ENCODE measurements at places on chromosomes 7 and 10.

DNA sequence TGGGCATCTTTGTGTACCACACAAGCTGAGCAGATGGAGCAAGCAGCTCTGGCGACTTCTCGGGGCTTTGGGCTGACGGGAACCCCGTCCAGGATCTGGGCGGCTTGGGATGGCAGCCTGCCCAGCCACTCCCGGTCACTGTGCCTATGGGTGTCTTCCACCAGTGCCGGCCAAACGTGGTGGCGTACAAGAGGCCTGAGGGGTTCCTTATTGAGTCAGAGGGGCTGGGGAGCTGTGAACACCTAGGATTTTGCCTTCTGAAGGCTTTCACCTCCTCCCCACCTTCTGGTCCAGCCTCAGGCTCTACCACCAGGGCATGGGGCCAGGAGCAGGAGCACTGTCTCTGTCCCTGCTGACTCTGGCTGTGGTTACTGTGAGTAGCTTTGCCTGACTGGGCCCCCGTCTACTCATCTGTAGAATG is 71.8 kb upstream of the PPIF start:
- DNase-seq, result peak; percentile 71

DNA sequence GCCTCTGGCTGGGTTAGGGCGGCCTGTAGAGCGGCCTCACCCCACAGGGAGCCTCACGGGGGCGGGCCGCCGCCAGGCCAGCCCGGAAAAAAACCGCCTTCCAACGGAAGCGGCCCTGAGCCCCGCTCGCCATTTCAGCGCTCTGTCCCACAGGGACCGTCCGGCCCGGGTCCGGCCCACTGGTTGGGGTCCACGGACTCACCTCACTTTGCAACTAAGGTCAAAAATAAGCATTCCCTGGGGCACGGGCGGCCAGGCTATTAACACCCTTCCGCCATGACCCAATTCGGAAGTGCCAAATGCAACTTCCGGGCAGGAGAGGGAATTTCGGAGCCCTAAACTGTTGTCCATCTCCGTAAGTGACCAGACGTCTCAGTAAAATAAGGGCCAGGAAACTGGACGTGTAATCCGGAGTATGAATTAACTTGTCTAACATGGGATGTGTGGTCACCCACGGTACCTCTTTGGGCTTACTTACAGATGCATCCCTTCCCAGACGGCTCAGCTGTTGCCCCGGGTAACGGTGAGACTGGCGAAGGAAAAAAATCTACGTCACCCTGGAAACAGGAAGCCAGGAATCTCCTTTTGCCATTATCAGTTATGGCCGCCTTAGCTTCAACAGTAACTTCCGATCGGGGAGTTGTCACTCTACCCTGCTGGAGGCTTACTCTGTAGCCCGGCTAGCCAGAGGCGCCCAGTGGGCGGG is at the start of gene BBIP1:
Gene BBIP1 (minus strand): TSS at position 538 of the 706 bp plus-strand sequence. CDS start 1,023 bp downstream, outside the sequence.
- peak; percentile 97 for DNase-seq

DNA sequence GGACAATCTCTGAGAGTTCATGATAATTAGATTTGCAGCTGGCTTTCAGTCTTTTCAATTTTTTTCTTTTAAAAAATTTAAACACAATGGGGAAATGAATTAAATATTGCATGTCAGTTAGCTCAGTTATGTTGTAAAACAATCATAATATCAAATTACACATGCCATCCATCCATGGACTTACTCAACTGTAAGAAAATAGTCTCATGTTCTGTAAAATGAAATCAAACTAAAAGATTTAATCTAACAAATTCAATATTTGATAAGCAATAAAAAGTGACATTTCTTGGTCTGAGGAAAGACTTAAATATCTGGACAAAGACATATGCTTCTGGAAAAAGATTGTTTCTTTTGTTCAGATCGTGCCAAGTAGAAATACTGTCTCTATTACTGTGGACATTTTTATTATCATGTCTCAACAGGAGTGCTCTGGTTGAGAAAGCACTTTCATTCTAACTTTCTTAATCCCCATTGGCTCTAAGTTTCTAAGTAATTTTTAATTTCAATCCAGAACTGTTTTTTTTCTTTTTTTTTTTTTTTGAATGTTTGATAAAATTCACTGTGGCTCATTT is 179.2 kb upstream of the FAM3C start:
- DNase-seq, result no peak

- no peak for DNase-seq
Observed at GRCh38 chr10:49577182-49577925, 32.8 kb upstream of the SLC18A3 start.

DNA sequence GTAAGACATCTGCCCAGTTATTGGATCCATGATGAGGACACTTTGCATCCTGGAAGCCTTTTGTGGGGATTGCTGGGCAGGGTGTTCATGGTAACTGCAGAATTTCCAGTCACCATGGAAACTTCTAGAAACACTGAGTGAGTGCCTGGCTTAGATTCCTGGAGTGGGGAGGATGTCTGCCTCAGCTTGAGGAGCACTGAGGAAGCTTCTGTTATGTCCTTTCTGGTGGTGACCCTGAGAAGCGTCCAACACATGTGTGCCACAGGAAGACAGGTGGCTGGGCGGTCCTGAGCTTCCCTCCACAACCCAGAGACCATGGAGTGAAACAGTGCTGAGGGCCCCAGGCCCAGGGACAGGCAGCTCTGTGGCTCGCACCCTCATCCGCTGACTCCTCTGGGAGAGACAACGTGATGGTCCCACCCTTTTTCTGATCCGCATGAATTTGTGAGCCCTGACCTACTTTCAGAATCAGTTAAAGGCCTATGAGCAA is 191.8 kb upstream of the CXCL12 start:
- DNase-seq, result no peak

GRCh38 chr10:117983961-117984360 is 62.8 kb downstream of the RAB11FIP2 start:
- DNase-seq, result no peak

DNA sequence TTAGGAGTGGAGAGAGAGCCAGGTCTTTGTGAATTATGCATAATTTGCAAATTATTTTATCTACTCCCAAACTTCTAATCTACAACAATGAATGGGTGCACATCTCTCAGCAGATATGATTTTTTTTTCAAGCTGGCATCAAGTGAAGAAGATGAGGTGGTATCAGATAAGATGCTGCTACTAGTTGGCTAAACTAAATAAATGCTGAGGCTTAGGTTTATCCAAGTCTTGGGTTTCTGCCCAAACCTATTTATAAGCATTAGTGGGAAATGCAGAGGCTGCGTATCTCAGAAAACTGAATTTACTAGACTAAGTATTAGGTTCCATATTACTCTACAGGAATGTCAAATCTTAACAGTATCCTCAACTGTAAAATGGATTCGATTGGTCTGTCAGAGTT is 703.0 kb upstream of the CELF2 start:
- no peak for DNase-seq

GRCh38 chr10:110865186-110865808 is 6.4 kb upstream of the PDCD4 start:
- no peak for DNase-seq

- DNase-seq, result peak; percentile 47
Observed at GRCh38 chr7:105779856-105780780, 96.3 kb downstream of the ATXN7L1 start.

DNA sequence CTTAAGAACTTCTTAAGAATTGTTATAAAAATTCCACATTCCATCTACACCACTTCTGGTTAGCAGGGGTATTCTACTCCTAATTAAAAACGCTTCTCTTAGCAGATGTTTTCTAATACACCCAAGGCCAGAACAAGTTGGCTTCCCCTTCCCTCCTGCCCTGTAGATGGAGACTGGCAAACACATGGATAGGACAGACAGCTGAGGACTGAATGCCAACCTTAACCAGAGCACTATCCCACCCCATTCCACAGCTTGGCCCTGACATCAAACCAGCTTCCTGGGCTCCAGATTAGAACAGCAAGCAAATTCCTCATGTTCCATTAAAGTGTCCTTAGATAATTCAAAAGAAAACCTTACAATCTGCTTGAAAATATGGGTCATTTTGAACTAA is 56.6 kb upstream of the IL6 start:
- DNase-seq, result no peak

DNA sequence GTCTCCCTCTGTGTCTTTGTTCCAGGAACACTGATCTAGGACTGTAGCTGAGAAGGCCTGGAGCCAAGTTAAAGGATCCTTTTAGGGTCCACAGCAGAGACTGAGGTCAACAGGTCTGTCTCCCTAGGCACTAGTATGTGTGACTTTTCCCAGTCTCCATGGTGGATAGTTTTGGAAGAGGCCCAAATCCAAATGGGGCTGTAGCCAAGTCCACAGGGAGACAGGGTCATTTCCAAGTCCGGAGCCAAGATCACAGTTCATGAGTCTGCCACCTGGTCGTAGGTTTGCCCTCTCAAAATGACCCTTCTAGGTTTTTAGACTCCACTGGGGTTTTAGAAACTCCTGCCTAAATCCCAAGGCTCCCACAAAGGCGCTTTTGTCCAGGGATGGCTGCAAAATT is 16.8 kb downstream of the ZNF277 start:
- no peak for DNase-seq

DNA sequence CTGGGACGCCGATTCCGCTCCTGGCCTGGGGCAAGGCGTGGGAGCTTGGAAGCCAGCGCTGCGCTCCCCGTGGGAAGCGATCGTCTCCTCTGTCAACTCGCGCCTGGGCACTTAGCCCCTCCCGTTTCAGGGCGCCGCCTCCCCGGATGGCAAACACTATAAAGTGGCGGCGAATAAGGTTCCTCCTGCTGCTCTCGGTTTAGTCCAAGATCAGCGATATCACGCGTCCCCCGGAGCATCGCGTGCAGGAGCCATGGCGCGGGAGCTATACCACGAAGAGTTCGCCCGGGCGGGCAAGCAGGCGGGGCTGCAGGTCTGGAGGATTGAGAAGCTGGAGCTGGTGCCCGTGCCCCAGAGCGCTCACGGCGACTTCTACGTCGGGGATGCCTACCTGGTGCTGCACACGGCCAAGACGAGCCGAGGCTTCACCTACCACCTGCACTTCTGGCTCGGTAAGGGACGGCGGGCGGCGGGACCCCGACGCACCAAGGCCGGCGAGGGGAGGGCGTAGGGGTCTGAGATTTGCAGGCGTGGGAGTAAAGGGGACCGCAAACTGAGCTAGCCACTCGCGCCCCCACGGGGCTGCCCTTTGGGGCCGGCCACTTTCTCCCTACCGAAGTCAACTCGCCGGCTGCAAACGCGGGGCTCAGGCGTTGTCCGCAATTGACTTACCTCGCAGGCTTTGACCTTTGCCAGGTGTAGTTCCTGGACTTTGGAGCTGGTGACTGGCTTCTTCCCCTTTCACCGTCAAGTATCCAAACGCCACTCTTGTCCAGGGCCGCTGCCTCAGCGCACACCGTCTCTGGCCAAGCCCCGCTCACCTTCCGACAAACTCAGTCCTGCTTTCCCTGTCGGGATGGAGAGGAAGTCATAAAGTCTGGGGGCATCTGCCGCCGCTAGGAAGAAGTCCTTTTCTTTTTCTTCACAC is at the start of gene SCIN:
Gene SCIN (plus strand): TSS at position 187 of the 928 bp plus-strand sequence. CDS start 67 bp downstream, at position 254.
- no peak for DNase-seq

DNA sequence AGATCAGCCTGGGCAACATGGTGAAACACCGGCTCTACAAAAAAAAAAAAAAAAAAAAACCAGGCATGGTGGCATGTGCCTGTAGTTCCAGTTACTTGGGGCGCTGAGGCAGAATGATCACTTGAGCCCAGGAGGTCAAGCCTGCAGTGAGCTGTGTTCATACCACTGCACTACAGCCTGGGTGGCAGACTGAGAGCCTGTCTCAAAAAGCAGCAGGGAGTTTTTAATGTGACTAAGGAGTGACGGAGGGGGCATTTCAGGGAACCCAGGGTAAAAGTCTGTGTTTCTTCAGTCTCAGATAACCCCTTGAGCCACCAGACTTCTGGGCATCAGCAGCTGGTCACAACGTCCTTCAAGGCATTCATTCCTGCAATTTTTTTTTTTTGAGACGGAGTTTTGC is 2.2 kb upstream of the C10orf95 start:
- no peak for DNase-seq

DNA sequence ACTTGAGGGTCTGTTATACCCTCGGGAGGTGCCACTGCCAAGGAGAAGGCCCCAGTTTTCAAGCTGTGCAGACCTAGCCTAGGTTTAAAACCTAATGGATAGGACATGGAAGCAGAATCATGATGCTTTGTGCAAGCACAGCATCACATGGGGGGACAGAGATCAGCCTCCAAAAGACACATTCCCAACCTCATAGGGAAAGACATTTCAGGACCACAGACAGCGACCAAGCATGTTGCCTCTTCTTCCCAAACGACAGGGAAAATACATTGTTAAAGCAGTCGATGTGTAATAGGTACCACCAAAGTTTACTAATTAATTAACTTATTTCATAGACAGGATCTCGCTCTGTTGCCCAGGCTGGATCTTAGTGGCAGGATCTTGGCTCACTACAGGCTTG is 573.9 kb downstream of the TCERG1L start:
- DNase-seq, result no peak

DNA sequence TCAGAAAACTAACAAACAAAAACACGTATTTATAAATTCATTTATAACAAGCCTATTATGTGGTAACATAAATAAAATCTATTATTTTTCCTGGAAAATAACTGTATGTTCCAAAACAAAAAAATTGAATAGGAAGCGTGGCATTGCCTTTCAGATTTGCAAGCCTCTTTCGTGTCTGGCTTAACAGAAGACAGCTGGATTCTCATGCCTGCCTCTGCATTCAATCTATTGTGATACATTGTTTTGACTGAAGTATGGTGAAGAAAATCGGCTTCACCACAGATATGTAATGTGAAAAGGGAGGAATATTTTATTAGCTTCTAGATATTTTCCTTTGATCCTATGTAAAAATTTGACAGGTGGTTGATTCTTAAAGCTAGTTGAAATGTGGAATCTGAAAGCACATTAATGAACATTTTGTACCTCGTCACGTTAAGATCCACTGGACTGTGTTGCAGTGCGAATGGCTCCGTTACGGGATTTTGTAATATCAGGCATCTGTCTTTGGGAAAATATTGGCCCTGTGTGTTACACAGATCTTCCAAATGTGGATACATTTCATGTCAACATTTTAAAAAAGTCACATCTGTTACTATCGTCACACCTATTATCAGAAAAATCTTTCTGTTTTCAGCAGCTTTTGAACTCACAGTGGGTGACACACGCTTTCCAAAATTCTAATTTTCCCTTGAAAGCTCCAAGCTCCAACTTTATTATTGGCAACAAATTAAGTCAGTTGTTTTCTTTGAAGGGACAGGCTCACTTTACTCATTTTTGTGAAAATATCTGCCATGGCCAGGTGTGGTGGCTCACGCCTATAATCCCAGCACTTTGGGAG is 26.2 kb downstream of the PALD1 start:
- DNase-seq, result no peak

DNA sequence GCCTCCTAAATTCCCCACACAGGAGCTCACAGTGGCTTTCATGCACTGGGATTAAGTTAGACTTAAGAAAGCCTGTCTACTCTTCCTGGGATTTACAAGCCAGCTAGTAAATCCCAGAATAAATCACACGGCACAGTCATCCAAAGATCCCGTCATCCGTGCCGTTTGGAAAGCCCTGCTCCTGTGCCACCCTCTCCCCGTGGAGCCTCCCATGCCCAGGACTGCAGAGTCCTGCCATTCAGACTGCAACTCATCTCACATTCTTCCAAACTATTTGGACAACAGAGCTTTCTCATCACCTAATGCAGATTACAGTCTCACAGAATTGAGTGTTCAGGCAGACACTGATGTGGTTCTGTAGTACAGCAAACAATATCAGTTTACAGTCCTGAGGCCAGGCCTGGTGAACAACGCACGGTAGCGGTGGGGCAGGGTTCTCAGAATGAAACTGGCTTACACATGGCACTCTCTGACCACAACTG is 166.5 kb downstream of the EGFR start:
- DNase-seq, result no peak

GRCh38 chr10:24751716-24752115 is 28.0 kb upstream of the ARHGAP21 start:
- no peak for DNase-seq

- DNase-seq, result no peak
Observed at GRCh38 chr10:6233725-6234277, 31.1 kb downstream of the PFKFB3 start.

- no peak for DNase-seq
Observed at GRCh38 chr10:85612378-85612775, 754.2 kb downstream of the GRID1 start.
